ENCODE measurements at places on chromosomes 2 and 18.

- no peak for DNase-seq
Measured at GRCh38 chr2:145040433-145040832, 520.5 kb upstream of the ZEB2 start.

- no peak for DNase-seq
Measured at GRCh38 chr2:5026571-5027234, 665.5 kb upstream of the SOX11 start.

- no peak for DNase-seq
Measured at GRCh38 chr2:234344012-234344411, 152.9 kb downstream of the ARL4C start.

- DNase-seq: no peak
Measured at GRCh38 chr18:66252703-66253102, 351.2 kb downstream of the CDH19 start.

- DNase-seq: no peak
Measured at GRCh38 chr18:35415511-35416073, 38.5 kb upstream of the ZNF396 start.

GRCh38 chr2:109091526-109091925 is 37.5 kb upstream of the SH3RF3 start:
- no peak for DNase-seq

DNA sequence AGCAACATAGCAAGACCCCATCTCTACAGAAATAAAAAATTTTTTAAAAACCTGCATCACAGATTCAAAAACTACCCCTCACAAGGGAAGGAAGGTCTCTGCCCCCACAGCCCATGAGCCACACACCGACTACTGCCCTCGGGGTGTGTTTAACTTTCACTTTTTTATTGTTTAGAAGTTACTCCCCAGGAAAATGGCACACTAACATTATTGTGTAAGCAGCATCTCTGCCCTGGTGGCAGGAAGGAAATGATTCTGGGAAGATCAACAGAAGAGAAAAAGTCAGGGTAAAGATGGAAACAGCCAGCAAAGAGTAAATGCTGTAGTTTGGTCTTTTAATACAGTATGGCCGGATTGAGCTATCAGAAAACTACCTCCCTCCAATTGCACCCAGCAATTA is 21.9 kb downstream of the TRABD2A start:
- DNase-seq: no peak

- DNase-seq: no peak
Measured at GRCh38 chr2:40416486-40416885, 35.4 kb downstream of the SLC8A1 start.

DNA sequence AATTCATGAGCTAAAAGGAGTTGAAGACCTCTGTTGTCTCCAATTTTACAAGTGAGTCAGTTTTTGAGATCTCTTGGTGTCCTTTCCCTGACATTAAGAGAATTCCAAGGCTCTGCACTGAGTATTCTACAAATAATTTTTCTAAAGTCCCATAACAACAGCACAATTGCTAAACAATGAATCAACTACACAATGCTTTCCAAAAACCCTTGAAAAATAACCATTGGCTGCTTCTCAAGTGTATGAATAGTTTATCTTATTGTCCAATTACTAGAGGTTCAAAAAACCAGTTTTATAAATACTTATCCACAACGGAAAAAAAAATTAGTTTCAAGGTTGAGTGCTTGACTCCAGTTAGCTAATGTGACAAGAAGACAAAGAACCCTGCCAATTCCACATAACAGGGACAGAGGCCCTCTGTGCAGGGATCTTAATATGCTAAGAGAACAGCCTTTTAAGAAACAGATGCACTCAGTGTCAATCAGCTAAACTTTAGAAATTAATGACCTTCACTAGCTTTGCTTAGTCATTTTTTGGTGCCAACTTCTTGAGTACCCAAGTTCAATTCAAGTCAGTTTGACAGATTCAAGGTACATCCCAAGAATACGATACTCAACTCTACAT is 266.6 kb upstream of the CYP26B1 start:
- no peak for DNase-seq

DNA sequence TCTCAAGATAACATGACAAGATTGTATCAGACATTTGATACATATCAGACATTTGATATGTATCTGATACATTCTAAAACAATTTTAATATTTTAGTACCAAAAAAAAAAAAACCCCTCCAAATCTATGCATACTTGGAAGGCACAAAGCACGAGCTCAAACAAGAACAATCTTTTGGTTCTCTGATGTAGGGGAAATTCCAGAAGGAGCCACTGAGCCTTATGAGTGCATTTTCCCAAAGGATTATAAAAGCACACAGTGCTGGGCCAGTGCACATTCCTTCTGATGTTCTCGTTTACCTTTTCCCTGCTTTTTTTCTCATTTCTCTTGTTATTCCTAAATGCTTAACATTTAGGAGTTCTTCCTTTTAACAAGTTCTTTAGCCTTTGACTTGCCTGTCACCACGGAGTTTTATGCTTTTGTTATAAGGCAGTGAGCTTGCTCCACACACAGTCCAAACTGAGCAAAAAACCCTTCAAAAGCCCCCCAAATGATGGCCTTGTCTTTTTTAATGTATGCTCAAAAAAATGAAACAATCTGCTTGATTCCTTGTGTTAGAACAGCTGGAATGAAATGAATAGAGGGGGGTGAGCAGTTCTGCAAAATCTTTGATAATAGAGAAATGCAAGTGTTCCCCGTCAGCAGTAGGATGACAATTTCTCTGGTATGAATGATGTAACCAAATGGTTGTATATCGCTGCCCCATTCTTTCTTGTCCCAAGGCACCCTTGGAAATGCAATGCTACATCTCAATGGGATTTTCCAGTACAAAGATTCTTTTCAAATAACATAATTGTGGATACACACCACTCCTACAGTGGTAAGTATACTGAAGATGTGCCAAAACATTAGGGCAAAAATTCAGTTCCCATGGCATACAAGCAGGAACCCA is 597.2 kb upstream of the ZEB2 start:
- DNase-seq: no peak

GRCh38 chr2:212709280-212709679 is 170.7 kb upstream of the ERBB4 start:
- DNase-seq: no peak

GRCh38 chr2:170733798-170734600 is 18.9 kb downstream of the SP5 start:
- no peak for DNase-seq

GRCh38 chr2:8324901-8325300 is 357.0 kb upstream of the ID2 start:
- DNase-seq: no peak

- DNase-seq: no peak
Measured at GRCh38 chr2:105538840-105539239, 140.0 kb upstream of the FHL2 start.
